ENCODE measurements at places on chromosomes 12 and 14.
A peak's percentile ranks its signal among the peaks of the same experiment; 100 is the strongest.

- DNase-seq, result no peak
Measured at GRCh38 chr12:68483592-68484383, 126.9 kb upstream of the RAP1B start.

DNA sequence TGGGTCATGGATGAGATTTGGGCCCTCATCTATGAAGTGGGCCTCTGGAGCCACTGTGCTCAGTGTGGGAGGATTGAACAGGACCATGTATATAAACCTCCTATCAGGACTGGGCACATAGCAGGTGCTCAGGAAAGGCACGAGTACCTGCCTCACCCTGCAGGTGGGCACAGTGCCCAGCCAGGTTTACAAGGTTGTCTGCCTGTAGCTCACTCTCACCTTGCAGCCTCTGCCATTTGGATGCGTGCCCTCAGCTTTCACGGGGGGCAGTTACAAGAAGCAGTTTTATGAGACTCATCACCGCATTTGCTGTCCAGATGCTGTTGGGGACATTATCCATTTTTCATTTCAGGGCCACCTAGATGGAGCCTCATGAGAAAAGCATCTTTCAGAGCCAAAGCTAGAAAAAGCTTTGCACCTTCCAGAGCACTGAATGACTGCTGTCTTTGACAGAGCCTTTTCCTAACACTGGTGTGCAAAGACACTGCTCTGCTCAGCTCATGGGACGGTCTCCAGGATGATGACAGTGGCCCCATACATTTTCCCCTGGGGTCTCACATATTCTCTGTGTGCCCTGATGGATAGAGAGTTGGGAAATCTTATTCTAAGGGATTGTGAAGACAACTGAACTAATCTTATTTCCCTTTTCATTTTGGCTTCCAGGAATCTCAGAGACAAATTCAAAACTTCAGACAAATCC, 327.5 kb upstream of the RTL1 start:
- DNase-seq, result peak; percentile 48

GRCh38 chr14:67461341-67461985, 27.1 kb downstream of the TMEM229B start:
- DNase-seq, result no peak

DNA sequence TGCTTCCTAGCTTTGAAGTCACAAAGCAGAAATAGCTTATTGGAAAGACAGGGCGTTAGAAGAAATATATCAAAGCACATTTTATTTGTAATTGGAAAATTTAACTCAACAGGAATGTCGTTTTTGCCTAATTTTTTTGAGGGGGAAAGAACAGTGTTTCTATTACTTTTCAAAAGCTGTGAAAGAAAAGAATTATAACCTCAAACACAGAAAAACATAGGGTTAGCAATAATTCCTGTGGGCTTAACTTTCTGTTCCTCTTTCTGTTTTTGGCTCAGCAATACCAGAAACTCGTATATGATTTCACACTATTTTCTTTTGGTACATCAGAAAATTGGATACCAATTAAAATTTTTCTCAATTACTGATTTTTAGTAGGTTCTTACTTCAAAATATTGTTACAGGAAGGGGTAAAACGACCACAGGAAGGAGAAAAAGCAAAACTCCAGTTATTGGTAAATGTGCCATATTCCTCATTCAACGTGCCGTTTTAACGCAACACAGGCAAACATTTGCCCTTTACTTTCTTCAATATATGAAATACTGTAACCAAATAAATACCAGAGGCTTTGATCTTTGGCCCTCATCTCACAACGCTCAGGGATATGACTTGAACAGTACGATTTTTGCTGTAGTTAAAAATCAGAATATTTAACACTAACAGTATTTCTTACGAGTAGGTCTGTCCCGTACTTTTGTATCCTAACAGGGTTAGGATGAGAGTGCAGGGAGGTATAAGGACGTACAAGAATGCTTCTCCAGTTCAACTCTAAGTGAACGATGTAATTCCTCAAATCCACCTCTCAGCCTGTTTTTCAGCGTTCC, 1.3 kb upstream of the RNU6-7 start:
- DNase-seq, result no peak
